Posterior vena cava (tissue), 2 donors: ENCODE measurements at places on chromosomes 11 and 22.

DNA sequence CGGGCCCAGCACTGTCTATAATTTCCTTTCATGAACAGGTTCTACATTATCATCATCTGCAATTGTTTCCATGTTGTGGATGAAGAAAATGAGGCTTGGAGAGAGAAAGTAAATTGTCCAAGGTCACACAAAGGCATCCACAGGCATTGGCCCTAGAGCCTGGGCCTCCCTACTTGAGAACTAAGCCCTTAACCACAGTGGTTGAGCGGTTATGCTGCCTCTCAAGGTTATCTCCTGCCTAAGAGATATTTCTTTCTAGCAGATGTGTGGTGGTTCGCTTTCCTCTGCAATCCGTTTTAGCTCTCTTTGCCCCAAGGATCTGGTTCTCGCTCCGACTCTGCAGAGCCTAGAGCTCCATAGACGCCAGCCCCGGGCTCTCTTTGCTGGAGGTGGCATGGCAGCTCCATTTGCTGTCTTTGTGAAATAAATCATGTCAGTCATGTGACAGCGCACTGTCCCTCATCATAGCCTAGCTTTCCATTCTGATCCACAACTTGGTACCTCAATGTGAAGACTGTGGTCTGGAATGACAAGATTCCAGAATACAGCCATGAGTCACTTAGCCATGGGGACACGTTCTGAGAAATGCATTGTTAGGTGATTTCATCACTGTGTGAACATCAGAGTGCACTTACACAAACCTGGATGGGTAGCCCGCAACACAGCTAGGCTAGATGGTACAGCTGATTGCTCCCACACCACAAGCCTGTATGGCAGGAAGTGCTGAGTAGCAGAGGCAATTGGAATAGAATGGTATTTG lies 27.2 kb downstream of the RPS6KA4 start:
- no peak for DNase-seq

DNA sequence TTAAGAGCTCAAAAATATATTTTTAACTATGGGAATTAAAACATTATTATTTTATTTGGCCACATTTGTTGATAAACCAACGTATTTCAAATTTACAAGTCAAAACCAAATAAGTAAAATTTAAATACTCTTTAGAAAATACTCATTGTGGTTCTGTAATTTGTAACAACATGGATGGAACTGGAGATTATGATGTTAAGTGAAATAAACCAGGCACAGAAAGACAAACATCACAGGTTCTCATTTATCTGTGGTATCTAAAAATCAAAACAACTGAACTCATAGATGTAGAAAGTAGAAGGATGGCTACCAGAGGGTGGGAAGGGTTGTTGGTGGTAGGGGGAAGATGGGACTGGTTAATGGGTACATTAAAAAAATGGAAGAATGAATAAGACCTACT lies 50.8 kb downstream of the STK33 start:
- DNase-seq, result no peak

DNA sequence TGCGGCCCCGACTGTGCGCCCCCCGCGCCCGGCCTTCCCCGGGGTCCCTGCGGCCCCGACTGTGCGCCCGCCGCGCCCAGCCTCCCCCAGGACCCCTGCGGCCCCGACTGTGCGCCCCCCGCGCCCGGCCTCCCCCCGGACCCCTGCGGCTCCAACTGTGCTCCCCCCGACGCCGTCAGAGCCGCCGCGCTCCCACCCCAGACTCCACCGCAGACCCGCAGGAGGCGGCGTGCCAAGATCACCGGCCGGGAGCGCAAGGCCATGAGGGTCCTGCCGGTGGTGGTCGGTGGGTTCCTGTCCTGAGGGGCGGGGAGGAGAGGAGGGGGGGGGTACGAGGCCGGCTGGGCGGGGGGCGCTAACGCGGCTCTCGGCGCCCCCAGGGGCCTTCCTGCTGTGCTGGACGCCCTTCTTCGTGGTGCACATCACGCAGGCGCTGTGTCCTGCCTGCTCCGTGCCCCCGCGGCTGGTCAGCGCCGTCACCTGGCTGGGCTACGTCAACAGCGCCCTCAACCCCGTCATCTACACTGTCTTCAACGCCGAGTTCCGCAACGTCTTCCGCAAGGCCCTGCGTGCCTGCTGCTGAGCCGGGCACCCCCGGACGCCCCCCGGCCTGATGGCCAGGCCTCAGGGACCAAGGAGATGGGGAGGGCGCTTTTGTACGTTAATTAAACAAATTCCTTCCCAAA lies 3.1 kb downstream of the DRD4 start:
- peak; percentile 86 for DNase-seq

- peak; percentile 94 for DNase-seq
These were observed at the start of gene BACE1 for GRCh38 chr11:117316197-117316961. Gene BACE1 (minus strand): TSS chr11:117316256. CDS start chr11:117315795, 461 bp downstream.

GRCh38 chr11:95066716-95067038 lies at the start of gene SRSF8:
Gene SRSF8 (plus strand): TSS chr11:95066919. CDS start chr11:95067227, 308 bp downstream.
- DNase-seq, result no peak

GRCh38 chr11:128653801-128654231 lies 40.1 kb upstream of the FLI1 start:
- peak; percentile 84 for DNase-seq

DNA sequence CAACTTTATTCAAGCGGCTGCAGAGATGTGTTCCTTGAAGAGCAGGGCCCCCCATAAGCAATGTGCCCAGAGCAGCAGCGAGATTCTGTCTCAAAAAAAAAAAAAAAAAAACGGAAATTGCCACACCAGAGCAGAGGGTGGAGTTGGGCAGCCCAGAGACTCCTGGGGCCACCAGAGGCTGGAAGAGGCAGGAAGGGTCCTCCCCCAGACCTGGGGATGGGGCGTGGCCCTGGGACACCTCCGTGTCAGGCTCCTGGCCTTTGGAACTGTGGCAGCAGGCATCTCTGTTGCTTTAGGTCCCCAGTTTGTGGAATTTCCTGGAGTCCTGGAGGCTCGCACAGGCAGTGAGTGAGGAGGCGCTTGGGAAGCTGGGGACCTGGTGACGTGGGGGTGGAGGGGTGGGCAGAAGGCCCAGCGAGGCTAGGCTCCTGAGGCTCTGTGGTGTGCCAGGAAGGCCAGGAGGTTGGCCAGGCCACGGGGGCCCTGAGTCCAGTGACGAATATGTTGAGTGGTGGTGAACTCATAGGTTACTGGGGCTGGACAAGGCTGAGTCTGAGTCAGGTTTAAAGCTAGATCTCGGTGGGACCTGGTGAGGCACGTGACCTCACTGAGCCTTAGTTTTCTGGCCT lies 735.6 kb downstream of the BRD1 start:
- DNase-seq, result peak; percentile 76

- DNase-seq, result no peak
These were observed 14.9 kb downstream of the PACS1 start for GRCh38 chr11:66084821-66085475.

DNA sequence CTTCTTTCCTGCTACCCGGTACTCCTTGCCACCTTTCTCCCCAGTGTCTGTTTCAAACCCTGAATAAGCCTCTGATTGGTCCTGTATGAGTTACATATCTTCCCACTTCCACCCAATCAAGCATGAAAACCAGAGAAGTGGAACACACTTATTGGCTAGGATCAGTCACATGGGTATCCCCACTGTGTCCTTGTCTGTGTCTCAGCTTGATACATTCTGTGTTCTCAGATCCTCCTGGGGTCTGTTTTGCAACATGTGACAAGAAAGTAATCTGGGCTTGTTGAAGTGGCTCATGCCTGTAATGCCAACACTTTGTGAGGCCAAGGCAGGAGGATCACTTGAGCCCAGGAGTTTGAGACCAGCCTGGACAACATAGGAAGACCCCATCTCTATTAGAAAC lies 23.9 kb downstream of the MCHR1 start:
- DNase-seq, result no peak

DNA sequence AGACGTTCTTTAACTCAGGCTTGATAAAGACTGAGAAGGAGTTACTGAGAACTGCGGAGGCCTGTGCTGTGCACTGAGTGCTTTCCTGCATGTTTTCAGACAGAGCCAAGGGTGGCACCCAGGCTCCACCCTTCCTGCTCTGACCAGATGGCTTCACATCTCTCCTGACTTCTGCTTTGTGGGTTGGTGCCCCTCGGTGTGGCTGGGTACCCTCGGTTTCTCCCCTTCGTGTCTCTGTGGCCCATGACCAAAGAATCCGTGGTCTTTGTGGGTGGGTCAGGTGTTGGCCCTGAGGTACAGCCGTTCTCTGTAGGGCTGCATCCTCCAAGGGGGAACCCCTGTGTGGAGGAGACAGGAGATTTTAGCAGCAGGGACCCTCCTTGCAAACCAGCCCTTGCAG lies 34.3 kb downstream of the GRIK4 start:
- DNase-seq, result no peak

DNA sequence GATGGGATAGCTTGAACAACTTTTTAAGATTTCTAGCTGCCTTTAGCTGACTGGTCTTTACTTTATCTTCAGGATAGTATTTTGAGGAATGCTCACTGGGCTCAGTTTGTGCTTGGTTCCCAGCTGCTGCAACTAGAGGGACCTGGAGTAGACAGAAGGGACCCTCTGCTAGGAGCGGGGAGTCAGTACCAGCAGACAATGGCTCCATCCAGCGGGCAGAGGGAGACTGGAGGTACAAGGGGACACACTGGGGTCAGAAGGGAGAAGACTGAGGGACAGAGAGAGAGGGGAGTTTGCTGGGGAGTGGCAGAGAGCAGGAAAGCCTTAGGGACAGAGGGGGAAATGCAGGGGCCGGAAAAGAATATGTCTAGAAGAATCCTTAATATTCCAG lies 22.0 kb upstream of the ACER3 start:
- DNase-seq, result no peak

DNA sequence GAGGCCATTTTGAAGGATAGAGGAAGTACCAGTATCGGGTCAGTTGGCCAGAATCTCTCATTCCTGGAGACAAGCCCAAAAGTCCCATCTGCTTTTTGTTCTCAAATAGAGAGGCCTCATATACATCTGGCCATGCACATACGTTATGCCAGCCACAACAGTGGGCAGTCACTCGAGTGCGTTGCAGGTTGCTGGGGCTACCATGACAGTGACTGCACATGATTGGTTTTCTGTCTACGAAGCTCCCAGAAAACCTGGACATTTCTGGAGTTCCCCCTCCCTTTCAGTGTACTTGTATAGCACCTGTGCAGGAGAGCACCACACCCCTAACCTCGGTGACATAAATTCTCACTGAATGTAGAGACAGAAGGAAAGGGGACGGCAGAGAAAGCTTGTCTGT lies 62.1 kb downstream of the C22orf31 start:
- DNase-seq, result no peak

DNA sequence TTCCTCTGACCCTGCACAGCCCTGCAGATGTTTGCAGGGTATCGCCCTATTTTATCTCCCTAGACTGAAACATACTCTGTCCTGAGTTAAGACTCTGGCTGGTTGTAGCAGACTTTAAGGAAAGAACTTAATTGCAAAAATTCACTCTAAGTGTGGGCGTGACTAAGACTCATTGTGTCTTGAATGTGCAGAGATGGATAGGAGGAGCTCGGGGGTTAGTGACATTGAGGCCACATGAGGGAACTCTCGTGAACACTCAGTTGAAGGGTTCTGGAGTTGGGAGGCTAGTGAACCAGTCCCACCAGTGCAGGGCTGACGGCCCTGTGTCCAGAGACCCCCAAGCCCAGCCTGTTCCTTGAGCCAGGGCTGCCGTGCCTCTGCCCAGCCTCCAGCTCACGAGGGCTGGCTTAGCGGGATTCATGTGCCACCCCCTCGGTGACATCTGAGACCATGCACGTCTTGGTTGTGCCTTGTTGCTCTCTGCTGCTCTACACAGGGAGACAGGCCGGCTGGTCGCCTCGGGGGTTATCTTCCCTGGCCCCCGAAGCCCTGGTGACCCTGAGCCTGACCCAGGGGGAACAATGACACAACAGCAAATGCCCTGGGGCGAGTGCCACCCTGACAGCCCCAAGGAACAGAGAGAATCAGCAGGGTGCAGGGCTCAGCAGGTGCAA lies 11.4 kb upstream of the TBX1 start:
- no peak for DNase-seq

DNA sequence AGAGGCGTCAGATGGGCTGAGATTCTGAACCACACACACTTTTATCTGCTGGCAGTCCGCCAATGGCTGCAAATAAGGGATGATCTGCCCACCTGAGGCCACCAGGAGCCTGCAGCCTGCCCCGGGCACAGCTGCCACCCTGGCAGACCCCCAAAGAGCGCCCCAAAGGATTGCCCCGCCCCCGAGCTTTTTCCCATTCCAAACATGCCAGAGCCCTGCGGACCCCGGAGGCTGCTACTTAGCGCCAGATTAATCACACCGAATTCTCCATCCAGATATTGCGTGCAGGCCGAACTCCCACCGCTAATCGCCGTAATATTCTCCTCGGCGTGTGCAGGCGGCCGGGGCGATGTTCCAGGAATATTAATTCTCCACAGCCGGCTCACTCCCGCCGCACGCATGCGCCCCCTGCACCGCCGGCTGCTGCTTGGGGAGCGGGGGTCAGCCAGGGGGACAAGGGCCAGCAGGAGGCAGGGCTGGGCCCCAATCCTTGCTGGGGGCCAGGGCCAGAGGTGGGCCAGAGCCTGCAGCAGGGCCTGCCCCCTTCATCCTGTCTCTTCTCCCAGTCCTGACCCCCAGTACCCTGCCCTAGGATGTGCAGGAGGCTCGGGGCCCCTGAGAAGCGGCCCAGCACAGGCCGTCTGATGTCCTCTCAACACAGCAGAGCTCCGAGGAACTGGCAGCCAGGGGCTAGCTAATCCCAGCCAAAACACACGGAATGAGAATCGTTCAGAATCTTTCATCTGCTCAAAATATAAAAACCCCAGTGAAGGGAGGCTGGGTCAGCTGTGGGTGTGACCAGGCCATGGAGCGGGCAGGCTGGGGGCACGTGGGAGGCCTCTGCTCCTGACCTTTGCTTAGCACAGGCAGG lies 19.5 kb upstream of the TCF20 start:
- no peak for DNase-seq

DNA sequence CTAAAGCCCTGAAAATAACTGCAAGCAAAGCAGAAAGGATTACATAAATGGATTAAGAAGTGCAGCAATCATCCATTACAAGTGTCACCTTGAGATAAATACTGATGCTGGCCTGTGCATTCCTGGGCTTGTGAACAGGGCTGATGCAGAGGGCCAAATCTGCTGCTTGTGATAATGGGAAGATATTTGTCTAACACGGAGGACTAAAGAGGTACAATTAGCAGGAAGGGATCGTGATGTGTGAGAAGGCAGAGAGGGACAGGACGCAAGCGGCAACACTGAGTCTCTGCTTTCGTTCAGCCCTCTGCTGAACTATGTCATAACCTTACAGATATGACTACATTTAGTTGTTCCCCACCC lies 107.7 kb upstream of the DDI1 start:
- DNase-seq, result no peak

DNA sequence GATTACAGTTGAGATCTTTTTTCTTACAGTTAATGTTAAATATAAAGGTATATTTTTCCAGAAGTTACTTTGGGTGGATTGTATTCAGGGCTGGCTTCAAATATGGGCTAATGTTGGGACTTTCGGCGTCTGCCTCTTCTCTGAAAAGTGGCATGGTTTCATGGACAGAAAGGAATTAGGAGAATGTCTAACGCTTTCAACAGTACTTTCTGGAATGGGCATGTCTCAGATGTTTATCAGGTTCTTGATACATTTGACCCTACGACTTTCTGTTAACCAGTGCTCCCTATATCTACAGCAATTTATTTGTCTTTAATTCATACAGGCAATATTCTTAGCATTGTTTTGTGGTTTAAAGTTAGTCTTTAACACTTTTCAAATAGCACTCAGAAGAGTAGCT lies 33.7 kb downstream of the ZC3H12C start:
- no peak for DNase-seq

- no peak for DNase-seq
These were observed 43.6 kb downstream of the TENM4 start for GRCh38 chr11:79397252-79397651.

- DNase-seq, result no peak
These were observed 11.3 kb upstream of the NLRP6 start for GRCh38 chr11:266676-267439.
